Lung microvascular endothelial cell (primary cell): ENCODE measurements at places on chromosomes 1 and 21. TPM values are rescaled to one million over a fixed set of nuclear protein-coding genes. Genes with fewer than 3 reads are reported as not detected.

- DNase-seq, result no peak
Measured at GRCh38 chr1:211874521-211875347, 44.2 kb upstream of the LPGAT1 start.

- DNase-seq, result no peak
Measured at GRCh38 chr21:32595431-32595830, 10.1 kb upstream of the TCP10L start.

DNA sequence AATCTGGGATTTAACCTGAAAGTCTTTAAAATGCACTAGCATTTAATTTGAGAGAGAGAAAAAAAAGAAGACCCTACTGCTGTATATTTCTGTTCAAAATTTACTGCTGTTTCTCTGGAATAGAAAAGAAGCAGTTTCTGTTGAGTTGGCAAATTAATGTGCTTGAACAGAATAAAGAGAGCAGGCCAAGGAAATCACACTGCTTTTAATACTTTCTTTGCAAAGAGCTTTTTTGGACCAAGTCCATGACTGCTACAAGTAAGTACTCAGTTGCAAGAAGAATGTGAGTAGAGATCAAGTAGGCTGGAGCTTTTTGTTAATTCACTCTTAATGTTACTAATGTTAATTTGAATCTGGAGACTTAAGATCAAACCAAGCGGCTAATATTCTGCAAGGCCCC, 336.2 kb upstream of the SGIP1 start:
- DNase-seq, result no peak

- no peak for DNase-seq
Measured at GRCh38 chr1:237861944-237862343, 28.8 kb downstream of the ZP4 start.

GRCh38 chr1:29709704-29710280, 473.5 kb downstream of the PTPRU start:
- peak; percentile 73 for DNase-seq

- DNase-seq, result no peak
Measured at GRCh38 chr1:224785040-224785328, 144.5 kb upstream of the DNAH14 start.

GRCh38 chr1:8517661-8518489, 200.0 kb downstream of the SLC45A1 start:
- DNase-seq, result peak; percentile 34

GRCh38 chr1:12496154-12496961, 121.7 kb downstream of the DHRS3 start:
- DNase-seq, result no peak

DNA sequence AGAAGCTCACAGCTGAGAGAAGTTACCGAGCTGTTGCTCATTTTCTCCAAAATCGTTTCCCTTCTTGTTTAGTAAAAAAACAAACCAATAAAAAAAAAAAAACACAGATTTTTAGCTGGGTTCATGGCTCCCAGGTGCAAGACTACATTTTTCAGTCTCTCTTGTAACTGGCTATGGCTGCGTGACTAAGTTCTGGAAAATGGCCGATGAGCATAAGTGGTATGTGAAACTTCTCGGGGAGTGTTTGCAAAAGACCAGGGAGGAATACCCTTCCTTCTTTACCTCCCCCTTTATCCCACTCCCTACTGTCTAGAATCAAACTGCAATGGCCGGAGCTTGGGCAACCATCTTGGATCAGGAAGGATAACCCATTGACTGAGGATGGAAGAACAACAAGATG, 38.7 kb upstream of the KANK4 start:
- no peak for DNase-seq

GRCh38 chr1:205938682-205939081, 4.6 kb downstream of the SLC26A9 start:
- DNase-seq, result no peak

GRCh38 chr1:61572046-61572445, 152.9 kb downstream of the TM2D1 start:
- DNase-seq, result no peak

DNA sequence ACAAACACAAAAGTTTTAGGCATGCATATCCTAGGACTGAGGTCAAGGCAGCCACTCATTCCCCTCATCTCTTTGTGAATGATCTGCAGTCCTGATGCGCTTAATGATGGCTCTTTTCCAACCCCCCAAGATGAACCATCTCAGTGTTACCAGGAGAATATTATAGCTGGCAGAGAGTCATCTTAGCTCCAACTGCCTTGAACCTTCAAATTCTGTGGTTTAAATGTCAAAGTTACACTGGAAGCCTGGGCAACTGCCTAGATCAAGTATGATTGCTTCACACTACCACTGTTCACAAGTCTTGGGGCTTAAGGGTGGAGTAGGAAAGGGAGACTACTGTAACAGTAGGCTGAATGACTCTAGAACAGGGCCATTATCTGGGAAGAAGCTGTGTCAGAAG, 8.0 kb upstream of the MYBPHL start:
- DNase-seq, result no peak

DNA sequence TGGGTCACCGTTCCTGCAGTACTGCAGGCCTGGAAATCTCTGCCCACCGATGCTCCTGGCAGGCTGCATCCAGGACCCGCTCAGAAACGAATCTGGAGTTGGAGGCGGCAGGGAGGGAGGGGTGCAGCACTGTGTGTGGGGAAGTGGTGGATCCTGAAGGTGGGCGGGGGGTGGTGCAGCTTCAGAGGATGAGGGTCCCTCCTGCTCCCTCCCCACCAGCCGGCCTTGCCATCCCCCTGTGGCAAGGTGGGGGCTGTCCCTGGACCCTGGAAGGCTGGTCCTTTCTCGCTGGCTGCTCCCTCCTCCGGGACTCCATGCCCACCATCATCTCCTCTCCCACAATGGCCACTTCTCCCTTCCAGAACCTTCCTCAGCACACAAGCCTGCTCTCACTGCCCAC, 60.4 kb downstream of the B3GALT5 start:
- no peak for DNase-seq

DNA sequence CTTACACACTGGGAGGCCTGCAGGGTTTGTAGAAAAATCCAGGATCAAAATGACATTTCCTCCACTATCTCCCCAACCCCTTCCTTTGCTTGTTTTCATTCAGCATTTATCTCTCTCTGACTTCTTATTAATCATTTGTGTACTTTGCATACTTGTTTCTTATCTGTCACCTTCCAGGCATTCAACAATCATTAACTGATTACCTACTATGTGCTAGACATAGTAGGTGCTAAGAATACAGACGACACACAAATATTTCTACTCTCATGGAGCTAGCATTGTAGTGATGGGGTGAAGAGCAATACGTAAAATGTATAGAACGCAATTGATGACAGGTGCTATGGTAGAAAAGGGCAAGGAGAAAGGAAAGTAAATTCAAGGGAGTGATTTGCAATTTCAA, 20.9 kb downstream of the TRABD2B start:
- DNase-seq, result no peak

GRCh38 chr1:45568421-45568820, 15.4 kb upstream of the NASP start:
- no peak for DNase-seq

DNA sequence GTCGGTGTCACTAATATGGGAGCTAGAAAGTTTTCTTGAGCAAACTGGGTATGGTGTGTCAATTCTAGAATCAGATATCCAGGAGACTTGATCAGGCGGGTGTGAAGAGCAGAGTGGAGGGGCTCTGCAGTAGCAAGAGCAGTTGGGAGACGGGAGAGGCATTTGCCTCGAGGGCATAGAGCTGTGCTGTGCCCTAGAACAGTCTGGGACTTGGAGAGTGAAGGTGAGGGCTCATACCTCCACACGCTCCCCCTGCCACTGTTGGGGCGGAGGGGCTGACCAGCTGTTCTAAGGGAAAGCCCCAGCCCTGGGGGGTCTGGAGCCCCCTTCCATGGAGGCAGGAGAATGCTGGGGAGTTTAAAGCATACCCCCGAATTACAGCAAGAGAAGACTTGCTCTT, 33.8 kb downstream of the SIM2 start:
- no peak for DNase-seq

- no peak for DNase-seq
Measured at GRCh38 chr1:187203257-187203656, 374.5 kb downstream of the PLA2G4A start.

DNA sequence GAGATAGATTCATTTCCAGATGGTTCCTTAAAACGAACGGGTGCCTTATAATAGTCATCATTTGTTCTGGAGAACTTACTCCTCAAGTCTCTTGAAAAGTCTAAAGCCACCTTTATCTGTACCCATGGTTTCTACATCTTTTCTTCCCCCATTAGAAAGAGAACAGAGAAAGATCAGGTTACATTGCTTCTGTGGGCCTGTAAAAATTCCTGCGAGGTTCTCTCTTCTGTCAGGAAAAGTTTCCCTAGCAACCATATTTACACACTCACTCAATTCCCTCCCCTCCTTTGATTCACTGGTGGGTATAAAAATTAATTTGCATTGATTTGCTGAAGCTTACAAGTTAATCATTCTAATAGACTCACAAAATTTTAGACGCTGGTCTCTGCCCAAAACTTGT, 6.7 kb downstream of the PHC2 start:
- peak; percentile 33 for DNase-seq

GRCh38 chr1:111006556-111006955, 42.8 kb upstream of the LRIF1 start:
- DNase-seq, result no peak

GRCh38 chr1:81841795-81842194, 41.1 kb downstream of the ADGRL2 start:
- no peak for DNase-seq

- DNase-seq, result peak; percentile 51
Measured at GRCh38 chr1:154557939-154558719, at the start of gene UBE2Q1. Gene UBE2Q1 (minus strand): TSS chr1:154558662. CDS start chr1:154558553, 109 bp downstream.

GRCh38 chr1:31476891-31477846, 64.2 kb downstream of the SERINC2 start:
- DNase-seq, result peak; percentile 28

- no peak for DNase-seq
Measured at GRCh38 chr21:37032293-37032692, 25.8 kb downstream of the RIPPLY3 start.

GRCh38 chr1:23436520-23437354, 12.2 kb upstream of the TCEA3 start:
- no peak for DNase-seq

DNA sequence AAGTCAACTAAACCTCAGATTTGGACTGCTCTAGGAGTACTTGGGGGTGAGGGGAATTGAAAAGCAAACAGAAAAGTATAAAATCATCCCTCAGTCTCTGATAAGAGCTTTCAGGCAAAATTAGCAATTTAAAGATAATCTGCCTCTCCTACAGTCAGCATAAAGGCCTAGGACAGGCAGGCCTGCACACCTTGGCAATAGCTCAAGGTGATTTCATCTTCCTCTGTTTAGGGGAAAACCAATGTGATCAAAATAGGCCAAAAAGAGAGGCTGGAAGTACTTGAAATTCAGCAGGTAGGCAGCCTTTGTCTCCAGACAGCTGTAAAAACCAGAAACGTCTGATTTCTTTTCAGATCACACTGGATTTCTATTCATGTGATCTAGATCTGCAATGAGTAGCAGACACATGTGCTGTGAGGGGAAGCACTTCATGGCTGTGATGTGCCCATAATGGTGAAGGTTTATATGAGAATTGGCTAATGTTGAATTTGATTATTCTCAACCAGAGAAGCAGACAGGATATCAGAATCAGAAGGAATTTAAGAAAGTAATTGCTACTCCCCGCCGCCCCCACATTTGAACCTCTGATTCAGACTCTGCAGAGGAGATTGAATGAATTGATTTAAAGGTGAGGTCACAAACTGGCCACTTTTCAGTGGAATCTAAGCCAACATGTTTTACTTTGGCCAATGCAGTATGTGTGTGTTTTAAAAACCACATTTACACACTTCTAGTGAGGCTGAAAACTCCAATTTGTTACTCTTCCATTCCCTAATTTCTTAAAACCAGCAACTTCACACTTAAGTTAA, 45.8 kb upstream of the DNASE2B start:
- DNase-seq, result no peak

- no peak for DNase-seq
Measured at GRCh38 chr1:67916140-67916886, 83.0 kb upstream of the GNG12 start.

DNA sequence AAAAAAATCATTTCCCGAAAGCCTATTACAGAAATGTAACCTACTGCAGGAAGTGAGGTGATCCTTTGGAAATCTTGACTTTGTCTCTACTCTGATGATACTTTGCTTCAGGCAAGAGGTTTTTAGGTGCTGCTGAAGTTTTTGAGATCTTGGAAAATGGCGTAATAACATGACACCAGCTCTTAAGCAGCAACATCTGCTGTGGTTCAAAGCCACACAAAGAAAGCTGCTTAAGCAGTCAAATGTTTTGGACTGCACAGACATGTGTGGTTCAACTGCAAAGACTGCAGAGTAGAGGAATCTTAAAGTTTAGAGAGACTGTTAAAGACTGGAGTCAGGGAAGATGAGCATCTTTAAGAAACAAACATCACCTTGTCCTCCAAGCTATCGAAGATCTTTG, 139.0 kb downstream of the RASAL2 start:
- no peak for DNase-seq

- DNase-seq, result no peak
Measured at GRCh38 chr1:12125422-12126355, 41.1 kb upstream of the TNFRSF1B start.

- no peak for DNase-seq
Measured at GRCh38 chr1:24224761-24225160, 37.7 kb upstream of the IFNLR1 start.

GRCh38 chr21:29305068-29305467, 6.3 kb downstream of the BACH1 start:
- no peak for DNase-seq

- no peak for DNase-seq
Measured at GRCh38 chr1:186118724-186119123, 256.3 kb downstream of the TPR start.

GRCh38 chr1:206721454-206721853, 36.7 kb downstream of the MAPKAPK2 start:
- DNase-seq, result no peak

Gene GBP6
- total RNA-seq, result not detected in 2 replicates

Gene NOS1AP
- under 0.01 and 0.20 TPM in 2 replicates for total RNA-seq

Gene RPTN
- not detected in 2 replicates for total RNA-seq

Gene RABGAP1L
- total RNA-seq, result 17.9 and 27.0 TPM in 2 replicates

Gene RNU1-1
- total RNA-seq, result under 0.01 and 5,258 TPM in 2 replicates

Gene MYOC
- not detected in 2 replicates for total RNA-seq

Gene RAB25
- not detected in 2 replicates for total RNA-seq

Gene TMIGD3
- not detected in 2 replicates for total RNA-seq

Gene CYP2J2
- total RNA-seq, result under 0.01 and 0.20 TPM in 2 replicates

Gene CR1L
- not detected in 2 replicates for total RNA-seq

Gene PTPN7
- not detected in 2 replicates for total RNA-seq

Gene AVPR1B
- total RNA-seq, result not detected in 2 replicates

Gene CATSPERE
- 0.44 and 1.6 TPM in 2 replicates for total RNA-seq

Gene SAMD13
- total RNA-seq, result 0.20 and 1.7 TPM in 2 replicates

Gene FCGR3A
- not detected in 2 replicates for total RNA-seq

Gene OLFML3
- total RNA-seq, result 5.8 and 8.7 TPM in 2 replicates

Gene BRINP3
- not detected in 2 replicates for total RNA-seq

Gene ESRRG
- total RNA-seq, result not detected in 2 replicates

Gene EDN2
- not detected in 2 replicates for total RNA-seq

Gene MYOG
- not detected in 2 replicates for total RNA-seq

Gene CAPN9
- not detected in 2 replicates for total RNA-seq

Gene CDCA8
- total RNA-seq, result 1.4 and 5.7 TPM in 2 replicates

Gene LZIC
- total RNA-seq, result 14.6 and 18.3 TPM in 2 replicates

Gene CBR3
- total RNA-seq, result 0.60 and 2.4 TPM in 2 replicates
